ENCODE measurements at places on chromosomes 13 and 19.

GRCh38 chr13:82010780-82011179 is 1669.9 kb upstream of the SPRY2 start:
- no peak overlapping the region for H3K27ac ChIP-seq
- no peak for DNase-seq
- no peaks in the 10 kb centered on the region for H3K27me3 ChIP-seq

GRCh38 chr19:36972571-36972970 is 56.4 kb downstream of the ZNF568 start:
- no peaks in the 10 kb centered on the region for H3K27me3 ChIP-seq
- H3K4me3 ChIP-seq, result peak overlapping the region; percentile 92
- H3K27ac ChIP-seq, result no peak overlapping the region
- H3K4me1 ChIP-seq, result peaks cover 10% of the 10 kb centered on the region

DNA sequence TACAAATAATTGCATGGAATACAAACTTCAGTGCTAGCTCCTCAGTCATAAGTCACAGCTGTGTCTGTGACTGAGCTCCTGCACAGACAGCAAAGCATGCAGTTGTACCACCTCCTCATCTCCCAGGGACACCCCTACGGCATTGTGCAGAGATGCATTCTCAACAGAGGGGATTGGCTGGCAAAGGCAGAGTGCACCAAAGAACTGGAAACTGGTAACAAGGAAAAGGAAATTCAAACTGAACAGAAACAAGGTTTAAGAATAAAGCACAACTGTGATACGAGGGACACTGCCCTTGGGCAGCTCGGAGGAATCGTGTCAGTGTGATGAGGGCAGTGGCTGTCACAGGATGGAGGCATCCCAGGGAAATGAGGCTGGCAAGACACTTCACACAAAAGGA is 126.1 kb upstream of the SOX1 start:
- no peak for DNase-seq
- no peaks in the 10 kb centered on the region for H3K36me3 ChIP-seq
- peaks cover 11% of the 10 kb centered on the region for H3K27me3 ChIP-seq
- H3K4me3 ChIP-seq, result no peak overlapping the region
- no peaks in the 10 kb centered on the region for H3K4me1 ChIP-seq
- no peak overlapping the region for H3K27ac ChIP-seq

DNA sequence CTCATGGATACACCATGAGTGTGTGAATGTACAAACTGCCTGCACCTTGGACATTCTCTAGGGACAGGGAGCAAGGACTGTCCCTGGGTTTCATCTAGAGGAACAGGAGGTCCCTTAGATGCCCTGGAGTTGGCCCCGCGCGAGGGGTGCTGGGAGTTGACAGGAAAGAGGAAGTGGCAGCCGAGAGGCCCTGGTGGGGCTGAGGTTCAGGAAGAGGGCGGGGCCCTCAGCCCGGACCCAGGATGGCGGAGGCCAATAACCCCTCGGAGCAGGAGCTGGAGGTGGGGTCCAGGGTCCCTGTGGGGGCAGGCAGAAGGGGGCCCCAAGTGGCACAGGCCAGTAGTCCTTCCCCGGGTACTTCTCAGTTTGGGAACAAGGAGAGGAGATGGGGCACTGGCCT is 6.9 kb downstream of the PKN1 start:
- peak overlapping the region; percentile 84 for H3K4me3 ChIP-seq
- DNase-seq, result peak; percentile 85
- H3K36me3 ChIP-seq, result peaks cover 17% of the 10 kb centered on the region
- peaks cover 39% of the 10 kb centered on the region for H3K4me1 ChIP-seq

DNA sequence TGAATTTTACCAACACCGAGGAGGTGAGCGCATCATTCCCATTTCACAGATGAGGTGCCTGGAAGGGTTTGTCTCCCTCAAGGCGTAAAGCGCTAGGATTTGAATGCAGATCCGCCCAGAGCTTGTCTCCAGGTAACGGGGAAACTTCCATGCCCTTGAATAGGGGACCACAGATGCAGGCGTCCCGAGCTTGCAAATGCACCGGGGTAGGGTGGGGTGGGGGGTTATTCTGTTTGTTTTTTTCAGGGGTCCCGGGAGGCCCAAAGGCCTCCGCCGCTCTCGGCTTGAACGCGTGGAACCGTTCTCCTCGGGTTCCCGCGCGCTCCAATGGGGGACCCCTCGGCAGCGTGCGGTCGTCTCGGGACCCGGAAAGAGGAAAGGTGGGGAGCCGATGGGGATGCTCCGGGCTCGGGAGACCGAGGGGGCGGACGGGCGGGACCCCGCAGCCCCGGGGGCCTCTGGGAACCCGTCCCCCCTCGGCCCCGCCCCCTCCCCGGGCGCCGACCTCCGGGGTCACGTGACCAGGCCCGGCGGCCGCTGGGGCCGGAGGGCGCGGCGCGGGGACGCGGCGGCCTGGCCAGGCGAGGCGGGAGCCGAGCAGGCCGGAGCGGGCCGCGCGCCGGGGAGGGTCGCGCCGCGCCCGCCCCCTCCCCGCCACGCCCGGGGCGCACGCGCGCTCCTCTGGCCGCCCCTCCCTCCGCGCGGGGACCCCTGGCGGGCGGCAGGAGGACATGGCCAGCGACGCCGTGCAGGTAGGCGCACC is at the start of gene PKN1:
PKN1 (plus strand) TSS at position 516 of the 763 bp plus-strand sequence; CDS start at position 732, 216 bp downstream.
- H3K27me3 ChIP-seq, result peaks cover 4% of the 10 kb centered on the region
- peaks cover 36% of the 10 kb centered on the region for H3K4me1 ChIP-seq
- peak within 1 kb of the TSS; percentile 81 for H3K27ac ChIP-seq
- H3K4me3 ChIP-seq, result peak within 1 kb of the TSS; percentile 80
- peak; percentile 76 for DNase-seq
- H3K36me3 ChIP-seq, result no peaks in the 10 kb centered on the region

DNA sequence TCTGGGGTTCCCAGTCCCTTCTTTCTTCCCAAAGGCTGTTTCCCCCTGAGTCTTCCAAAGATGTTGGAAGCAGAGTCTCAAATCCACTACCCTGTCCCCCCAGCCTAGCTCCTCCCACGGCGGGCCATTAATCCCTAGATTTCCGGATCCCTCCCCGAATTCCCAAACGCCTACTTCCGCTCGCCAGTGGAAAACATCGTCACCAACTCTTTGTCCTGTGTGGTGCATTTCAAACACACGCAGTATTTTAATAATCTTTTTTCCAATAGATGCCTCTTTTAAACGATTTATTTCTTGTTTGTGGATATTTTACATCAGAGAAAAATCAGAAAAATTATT is 610 bp downstream of the ZNF791 start:
- DNase-seq, result no peak
- peaks cover 24% of the 10 kb centered on the region for H3K36me3 ChIP-seq
- no peaks in the 10 kb centered on the region for H3K27me3 ChIP-seq
- H3K27ac ChIP-seq, result peak overlapping the region; percentile 97

- no peaks in the 10 kb centered on the region for H3K4me1 ChIP-seq
- peaks cover 4% of the 10 kb centered on the region for H3K27me3 ChIP-seq
- H3K36me3 ChIP-seq, result no peaks in the 10 kb centered on the region
- no peak overlapping the region for H3K27ac ChIP-seq
Observed at GRCh38 chr19:54077334-54077733, 3.8 kb downstream of the TARM1 start.

GRCh38 chr13:39095500-39095899 is 57.2 kb downstream of the NHLRC3 start:
- peak overlapping the region; percentile 89 for H3K27ac ChIP-seq
- H3K27me3 ChIP-seq, result peaks cover 9% of the 10 kb centered on the region
- H3K36me3 ChIP-seq, result no peaks in the 10 kb centered on the region
- H3K4me1 ChIP-seq, result peaks cover 51% of the 10 kb centered on the region

DNA sequence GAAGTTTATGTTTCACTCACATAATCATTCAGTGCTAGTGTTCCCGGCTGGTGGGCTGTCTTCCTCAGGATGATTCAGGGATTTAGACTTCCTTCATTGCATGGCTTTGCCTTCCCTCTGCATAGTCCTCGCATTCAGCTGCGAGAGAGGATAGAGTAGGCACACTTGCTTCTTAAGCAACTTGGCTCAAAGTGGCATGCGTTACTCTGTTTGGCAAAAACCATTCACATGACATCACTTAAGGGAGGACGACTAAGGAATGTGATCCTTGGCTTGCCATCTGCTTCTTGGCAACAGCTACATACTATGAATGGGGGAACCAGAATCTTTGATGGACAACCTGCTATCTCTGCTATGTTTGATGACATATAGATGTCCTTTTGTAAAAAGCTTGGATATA is 359.3 kb downstream of the TDRD3 start:
- DNase-seq, result no peak
- H3K27ac ChIP-seq, result no peak overlapping the region
- no peaks in the 10 kb centered on the region for H3K4me1 ChIP-seq
- no peaks in the 10 kb centered on the region for H3K27me3 ChIP-seq
- no peak overlapping the region for H3K4me3 ChIP-seq

DNA sequence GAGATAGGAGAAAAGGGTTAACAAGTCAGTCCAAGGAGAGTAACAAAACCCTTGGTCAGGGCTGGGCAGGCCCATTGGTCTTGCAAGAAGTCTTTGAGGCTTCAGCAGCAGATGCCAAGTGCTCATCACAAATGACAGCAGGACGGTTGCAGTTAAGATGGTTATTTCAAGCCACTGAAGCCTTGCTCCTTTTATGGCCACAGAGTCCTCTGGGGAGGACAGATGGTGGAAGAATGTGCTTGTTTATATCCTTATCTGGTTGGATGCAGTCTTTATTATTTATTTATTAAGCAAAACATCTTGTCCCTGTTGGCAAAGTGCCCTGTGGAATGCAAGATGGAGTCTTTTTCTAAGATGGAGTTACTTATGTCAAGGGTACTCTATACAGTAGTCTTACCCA is 19.2 kb upstream of the ZNF331 start:
- no peak overlapping the region for H3K4me3 ChIP-seq
- H3K27me3 ChIP-seq, result no peaks in the 10 kb centered on the region
- H3K27ac ChIP-seq, result no peak overlapping the region
- peaks cover 26% of the 10 kb centered on the region for H3K36me3 ChIP-seq
- peaks cover 18% of the 10 kb centered on the region for H3K4me1 ChIP-seq

DNA sequence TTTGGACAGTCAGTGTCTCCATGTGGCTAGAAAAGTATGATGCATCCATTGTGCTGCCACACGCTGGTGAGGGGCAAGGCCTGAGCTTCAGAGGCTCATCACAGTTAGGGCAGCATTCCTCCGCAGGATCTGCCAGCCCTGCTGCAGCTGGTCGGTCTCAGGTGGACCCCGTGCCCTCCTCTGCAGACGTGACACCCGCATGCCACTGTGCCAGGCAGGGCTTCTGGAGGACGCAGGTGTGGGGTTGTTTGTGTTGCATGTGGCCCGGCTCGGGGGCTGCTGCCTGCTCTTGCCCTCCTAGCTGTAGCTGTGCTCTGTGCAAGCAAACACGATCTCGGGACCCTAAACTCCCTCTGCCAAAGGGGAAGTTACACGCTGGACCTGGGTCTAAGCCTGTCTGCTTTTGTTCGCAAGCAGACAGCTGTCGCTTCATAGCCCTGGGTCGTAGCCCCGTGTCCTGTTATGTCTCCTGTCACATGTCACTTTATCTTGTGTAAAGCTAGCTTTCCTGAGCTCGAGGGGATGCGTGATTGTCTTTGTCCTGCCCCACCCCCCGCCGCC is 45.3 kb downstream of the SLC7A9 start:
- DNase-seq, result no peak
- no peaks in the 10 kb centered on the region for H3K36me3 ChIP-seq
- H3K4me3 ChIP-seq, result no peak overlapping the region
- H3K27me3 ChIP-seq, result no peaks in the 10 kb centered on the region
- H3K4me1 ChIP-seq, result peaks cover 12% of the 10 kb centered on the region

GRCh38 chr19:5890099-5890498 is 13.5 kb downstream of the NDUFA11 start:
- no peaks in the 10 kb centered on the region for H3K36me3 ChIP-seq
- peaks cover 13% of the 10 kb centered on the region for H3K27me3 ChIP-seq
- no peak overlapping the region for H3K27ac ChIP-seq
- H3K4me3 ChIP-seq, result no peak overlapping the region
- DNase-seq, result no peak

DNA sequence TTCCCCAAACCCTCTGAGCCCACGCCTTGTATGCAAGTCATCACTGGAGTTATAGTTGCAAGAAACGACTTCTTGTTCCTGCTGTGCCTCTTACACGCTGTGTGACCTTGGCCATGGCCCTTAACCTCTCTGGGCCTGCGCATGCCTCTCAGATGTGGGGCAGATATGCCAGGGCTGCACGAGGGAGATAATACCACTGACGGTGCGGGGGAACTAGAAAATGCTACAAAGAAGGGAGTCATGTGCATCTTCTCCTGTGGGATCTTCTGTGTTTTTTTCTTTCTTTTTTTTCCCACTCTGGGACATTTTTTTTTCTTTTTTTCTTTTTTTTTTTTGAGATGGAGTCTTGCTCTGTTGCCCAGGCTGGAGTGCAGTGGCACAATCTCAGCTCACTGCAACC is 4.3 kb upstream of the SAMD1 start:
- no peak for DNase-seq
- no peak overlapping the region for H3K27ac ChIP-seq

- H3K4me3 ChIP-seq, result no peak overlapping the region
- peaks cover 1% of the 10 kb centered on the region for H3K27me3 ChIP-seq
- H3K27ac ChIP-seq, result no peak overlapping the region
- no peak for DNase-seq
- H3K4me1 ChIP-seq, result no peaks in the 10 kb centered on the region
- no peaks in the 10 kb centered on the region for H3K36me3 ChIP-seq
Observed at GRCh38 chr13:103102482-103102881, 36.3 kb upstream of the SLC10A2 start.

DNA sequence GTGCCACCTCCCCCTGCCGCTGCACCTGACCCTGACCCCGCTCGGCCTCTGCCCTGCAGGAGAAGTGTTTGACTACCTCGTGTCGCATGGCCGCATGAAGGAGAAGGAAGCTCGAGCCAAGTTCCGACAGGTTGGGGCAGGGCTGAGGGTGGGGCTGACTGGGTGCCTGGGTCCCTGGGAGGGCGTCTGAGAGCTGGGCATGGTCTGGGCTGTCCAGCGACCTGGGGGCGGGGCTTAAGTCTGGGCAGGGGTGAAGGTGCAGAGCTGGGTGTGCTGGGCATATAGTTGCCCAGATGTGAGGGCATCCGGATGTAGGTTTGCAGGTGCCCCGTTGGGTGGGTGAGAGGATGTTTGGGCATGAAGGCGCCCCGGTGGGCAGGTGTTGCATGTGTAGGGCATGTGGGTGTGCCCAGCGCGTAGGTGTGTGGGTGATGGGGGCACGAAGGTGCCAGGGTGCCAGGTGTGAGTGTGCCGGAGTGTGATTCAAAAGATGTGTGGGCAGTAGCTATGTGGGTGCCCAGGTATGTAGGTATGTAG is 13.8 kb downstream of the MARK4 start:
- H3K27ac ChIP-seq, result no peak overlapping the region
- H3K4me3 ChIP-seq, result no peak overlapping the region
- no peaks in the 10 kb centered on the region for H3K4me1 ChIP-seq
- no peaks in the 10 kb centered on the region for H3K36me3 ChIP-seq
- no peaks in the 10 kb centered on the region for H3K27me3 ChIP-seq

- H3K27ac ChIP-seq, result no peak overlapping the region
- peaks cover 61% of the 10 kb centered on the region for H3K36me3 ChIP-seq
- no peaks in the 10 kb centered on the region for H3K27me3 ChIP-seq
- peaks cover 6% of the 10 kb centered on the region for H3K4me1 ChIP-seq
- no peak overlapping the region for H3K4me3 ChIP-seq
- no peak for DNase-seq
Observed at GRCh38 chr19:23260956-23261355, 10.8 kb upstream of the ZNF724 start.
